ENCODE measurements at places on chromosomes 5 and 9. TPM values are rescaled to one million over a fixed set of nuclear protein-coding genes. Genes with fewer than 3 reads are reported as not detected.
A peak's percentile ranks its signal among the peaks of the same experiment; 100 is the strongest.

The DMRT3 gene
- not detected for total RNA-seq

- peak; percentile 82 for DNase-seq
Observed at GRCh38 chr9:128072144-128073021, 4.4 kb downstream of the SLC25A25 start.

DNA sequence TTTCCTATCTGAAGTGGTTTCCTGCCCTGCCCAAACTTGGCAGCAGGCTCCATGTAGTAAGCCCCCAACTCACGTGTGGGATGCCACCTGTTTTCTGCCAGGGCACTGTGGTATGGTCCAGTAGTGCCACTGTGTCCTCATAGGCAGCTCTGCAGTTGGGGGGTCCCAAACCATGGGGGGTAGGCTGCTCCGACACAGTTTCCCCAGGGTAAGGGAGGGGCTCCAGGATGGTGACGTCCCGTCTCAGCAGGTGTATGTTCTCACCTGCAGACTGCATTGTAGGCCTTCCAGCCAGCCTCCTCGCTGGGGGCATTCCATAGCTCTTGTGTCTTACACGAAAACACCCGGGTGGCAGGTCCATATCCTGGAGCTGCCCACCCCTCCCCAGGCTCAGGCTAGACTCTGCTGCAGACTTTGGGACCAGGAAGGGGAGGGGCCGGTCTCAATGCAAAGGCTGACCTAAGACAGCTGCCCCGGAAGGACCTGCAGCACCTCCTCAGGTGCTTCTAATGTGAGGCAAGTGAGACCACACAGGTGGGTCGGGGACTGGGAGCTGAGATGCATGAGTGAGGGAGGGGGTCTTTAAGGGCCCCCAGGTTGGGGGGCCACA lies 330.5 kb upstream of the IRX4 start:
- no peak for DNase-seq

GRCh38 chr5:75023368-75024159 lies 28.8 kb downstream of the GCNT4 start:
- DNase-seq = no peak

DNA sequence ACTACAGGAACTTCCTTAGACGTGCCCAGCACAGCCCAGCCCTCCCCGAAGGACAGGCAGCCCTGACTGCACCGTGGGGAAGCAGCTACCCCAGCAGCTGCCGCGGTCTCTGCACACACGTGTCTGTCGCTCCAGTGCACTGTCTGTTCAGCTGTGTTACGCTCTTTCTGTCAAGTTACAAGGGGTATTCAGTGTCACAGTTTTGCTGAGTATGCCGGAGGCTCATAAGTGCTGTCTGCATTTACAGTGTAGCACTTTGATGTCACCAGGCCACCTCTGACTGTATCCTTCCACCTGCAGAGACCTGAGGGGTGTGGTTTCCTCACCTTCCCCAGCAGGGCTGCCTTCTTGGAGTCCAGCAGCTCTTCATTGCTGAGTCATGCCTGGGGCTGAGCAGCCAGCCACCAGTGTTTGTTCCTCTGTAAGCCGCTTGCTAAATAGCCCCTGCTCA lies 126.8 kb downstream of the EHMT1 start:
- no peak for DNase-seq

The PGM5 gene
- total RNA-seq = 75.3 TPM

The FOXD4L6 gene
- total RNA-seq = not detected

DNA sequence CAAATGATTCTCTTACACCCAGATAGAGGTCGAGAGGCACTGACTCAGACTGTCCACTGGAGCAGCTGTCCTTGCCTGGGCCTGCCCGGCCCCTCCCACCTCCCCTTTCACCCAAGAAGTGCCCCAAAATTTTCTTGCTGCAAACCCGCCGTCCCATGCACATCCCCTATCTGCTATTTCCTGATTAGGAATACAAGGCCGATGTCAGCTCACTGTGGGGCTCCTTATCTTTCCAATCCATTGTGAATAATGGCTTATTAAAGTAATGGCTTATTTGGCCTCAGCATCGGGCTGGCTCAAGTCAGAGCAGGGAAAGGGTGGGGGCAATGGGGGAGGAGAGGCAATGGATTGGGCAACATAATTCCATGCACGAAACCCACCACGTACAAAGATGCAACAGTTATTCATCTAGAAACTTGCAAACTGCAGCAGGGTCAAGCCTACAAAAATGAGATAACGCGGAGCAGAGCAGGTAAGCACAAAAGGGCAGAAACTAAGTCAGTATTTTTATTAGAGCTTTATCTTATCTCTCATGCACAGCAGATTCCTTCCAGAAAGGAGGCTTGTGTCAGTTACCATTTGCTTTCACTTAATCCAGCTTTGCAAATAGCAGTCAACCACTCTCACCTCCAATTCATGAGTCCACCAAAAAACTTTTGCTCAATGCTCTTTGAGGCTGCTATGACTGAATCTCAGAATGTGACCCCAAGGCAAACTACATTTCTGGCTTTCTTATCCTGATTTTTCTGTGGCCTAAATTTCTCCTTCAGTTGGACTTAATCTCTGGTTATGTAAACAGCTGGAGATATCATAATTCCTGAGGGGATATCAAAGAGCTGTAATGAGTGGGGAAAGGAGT lies 138.2 kb upstream of the OSMR start:
- no peak for DNase-seq

The LCN1 gene
- total RNA-seq = not detected

- DNase-seq = peak; percentile 59
Observed at GRCh38 chr9:14215614-14216013, 98.3 kb downstream of the NFIB start.

The OCLN gene
- total RNA-seq = 5.6 TPM
